Right renal pelvis (tissue), 4 donors: ENCODE measurements at places on chromosomes 7 and 10.
A peak's percentile ranks its signal among the peaks of the same experiment; 100 is the strongest.

DNA sequence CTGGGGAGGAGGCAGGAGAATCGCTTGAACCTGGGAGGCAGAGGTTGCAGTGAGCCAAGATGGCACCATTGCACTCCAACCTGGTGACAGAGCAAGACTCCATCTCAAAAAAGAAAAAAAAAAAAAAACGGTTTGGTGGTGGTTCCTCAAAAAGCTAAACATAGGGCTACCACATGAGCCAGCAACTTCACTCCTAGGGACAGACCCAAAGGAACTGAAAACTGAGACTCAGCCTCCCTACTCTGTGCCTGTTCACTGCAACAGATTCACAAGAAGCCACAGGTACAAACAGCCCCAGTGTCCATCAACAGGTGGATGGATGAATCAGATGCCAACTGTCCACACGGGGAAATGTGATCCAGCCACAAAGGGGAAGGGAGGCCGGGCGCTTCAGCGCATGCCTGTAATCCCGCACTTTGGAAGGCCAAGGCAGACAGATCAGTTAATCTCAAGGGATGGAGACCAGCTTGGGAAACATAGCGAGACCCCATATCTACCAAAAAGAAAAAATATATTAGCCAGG lies 79.1 kb upstream of the TNRC18 start:
- DNase-seq, result no peak

GRCh38 chr7:117148971-117149370 lies 173.9 kb downstream of the WNT2 start:
- no peak for DNase-seq

DNA sequence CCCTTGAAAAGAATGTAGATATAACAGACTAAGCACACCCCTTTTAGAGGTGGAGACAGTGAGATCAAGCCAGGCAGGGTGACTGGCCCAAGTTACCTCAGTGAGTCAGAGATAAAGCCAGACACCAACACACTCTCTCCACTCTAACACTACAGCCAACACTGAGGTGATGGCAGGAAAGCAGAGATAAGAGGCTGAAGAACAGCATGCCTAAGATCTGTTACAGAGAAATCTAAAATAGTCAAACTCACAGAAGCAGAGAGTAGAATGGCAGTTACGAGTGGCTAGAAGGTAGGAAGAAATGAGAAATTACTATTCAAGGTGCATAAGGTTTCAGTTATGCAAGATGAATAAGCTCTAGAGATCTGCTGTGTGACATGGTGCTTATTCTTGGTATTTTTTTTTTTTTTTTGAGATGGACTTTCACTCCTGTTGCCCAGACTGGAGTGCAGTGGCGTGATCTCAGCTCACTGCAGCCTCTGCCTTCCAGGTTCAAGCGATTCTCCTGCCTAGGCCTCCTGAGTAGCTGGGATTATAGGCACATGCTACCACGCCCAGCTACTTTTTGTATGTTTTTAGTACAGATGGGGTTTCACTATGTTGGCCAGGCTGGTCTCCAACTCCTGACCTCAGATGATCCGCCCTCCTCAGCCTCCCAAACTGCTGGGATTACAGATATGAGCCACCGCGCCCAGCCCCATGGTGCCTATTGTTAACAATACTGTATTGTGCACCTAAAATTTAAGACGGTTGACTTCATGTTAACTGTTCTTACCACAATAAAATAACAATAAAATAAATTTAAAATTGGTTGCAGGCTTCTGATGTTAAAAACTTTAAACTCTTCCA lies 28.7 kb downstream of the ICA1 start:
- no peak for DNase-seq

DNA sequence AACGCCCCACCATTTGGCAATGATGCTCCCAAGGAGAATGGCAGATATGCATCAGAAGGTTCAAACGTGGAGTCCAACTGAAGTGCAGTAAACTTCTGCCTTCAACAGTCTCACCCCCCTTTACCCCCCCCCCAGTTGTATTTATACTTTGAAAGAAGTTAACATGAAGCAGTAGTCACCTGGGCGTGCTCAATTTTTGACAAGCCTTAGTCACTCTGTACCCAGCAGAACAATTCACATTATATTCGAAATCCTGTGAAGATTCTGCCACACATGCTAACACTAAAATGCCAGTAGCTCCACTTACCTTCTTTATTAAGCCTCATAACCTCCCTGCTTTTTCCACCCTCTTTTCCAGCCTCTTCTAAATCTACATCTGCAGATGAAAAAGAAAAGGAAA lies 894 bp downstream of the ATXN7L1 start:
- no peak for DNase-seq

GRCh38 chr10:12184165-12184564 lies 11.5 kb downstream of the NUDT5 start:
- DNase-seq, result no peak

- no peak for DNase-seq
These were observed 316.2 kb downstream of the CAMK1D start for GRCh38 chr10:12665501-12665900.

DNA sequence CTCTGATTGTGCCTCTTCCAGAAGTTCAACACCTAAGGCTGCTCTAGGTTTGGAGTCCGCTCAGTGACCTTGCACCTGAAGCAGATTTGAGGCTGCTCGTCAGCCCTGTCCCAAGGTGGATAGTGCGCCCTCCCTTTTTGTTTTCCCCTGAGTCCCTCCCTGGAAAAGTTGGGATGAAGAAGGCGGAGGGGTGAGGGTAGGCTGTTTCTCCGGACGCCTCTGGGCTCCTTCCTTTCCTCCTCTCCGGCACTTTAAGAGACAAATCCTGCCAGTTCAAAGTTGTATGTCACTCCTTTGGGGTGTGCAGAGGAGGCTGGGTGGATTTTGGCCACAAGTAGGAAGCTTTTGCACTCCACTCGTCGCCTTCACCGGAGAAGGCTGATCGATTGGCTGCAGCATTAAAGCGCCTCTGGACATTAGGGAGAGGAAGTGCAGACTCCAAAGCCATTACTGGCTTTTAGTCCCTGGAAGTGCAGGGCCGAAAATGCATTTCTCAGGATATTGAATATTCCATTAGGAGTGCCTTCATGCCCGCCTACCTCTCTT lies 81.9 kb upstream of the PRKG1 start:
- no peak for DNase-seq

GRCh38 chr7:27946351-27946750 lies 206.4 kb downstream of the TAX1BP1 start:
- DNase-seq, result no peak

GRCh38 chr7:4809666-4810065 lies 34.2 kb downstream of the AP5Z1 start:
- DNase-seq, result no peak

GRCh38 chr10:62501547-62501946 lies 127.4 kb downstream of the ZNF365 start:
- no peak for DNase-seq

DNA sequence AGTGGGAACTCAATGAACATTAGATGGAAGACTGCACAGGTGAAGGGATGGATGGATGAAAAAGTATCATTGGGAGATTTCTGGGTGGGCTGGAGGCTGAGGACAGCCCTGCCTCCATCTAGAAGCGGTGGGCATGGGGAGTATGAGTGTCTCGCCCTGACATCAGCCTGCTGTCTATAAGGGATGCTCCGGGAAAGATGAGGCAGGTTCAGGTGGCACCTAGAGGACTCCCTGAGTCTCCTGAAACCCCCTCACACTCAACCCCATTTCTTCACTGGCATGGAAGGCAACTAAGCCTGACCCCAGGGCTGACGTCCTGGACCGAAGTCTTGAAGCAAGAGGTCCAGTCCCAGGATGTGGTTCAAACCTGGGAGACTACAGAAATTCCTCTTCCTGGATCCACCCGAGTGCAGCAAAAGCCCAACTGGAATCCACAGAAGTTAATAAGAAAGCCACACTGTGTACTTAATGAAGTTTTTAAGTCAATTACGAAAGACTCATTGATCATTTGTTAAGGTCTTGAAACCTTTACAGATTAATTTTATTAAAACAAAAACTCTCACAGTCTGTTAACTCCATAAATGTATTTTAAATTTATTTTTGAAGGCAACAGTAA lies 238.8 kb downstream of the EMX2 start:
- DNase-seq, result no peak

GRCh38 chr7:104552102-104552501 lies 223.7 kb downstream of the LHFPL3 start:
- peak; percentile 42 for DNase-seq

- DNase-seq, result peak; percentile 33
These were observed 68.4 kb downstream of the HACD1 start for GRCh38 chr10:17548770-17549169.

GRCh38 chr7:128937647-128938543 lies at the start of gene IRF5:
Gene IRF5 (plus strand): TSS chr7:128937927. CDS start chr7:128942082, 4,155 bp downstream.
- DNase-seq, result no peak

DNA sequence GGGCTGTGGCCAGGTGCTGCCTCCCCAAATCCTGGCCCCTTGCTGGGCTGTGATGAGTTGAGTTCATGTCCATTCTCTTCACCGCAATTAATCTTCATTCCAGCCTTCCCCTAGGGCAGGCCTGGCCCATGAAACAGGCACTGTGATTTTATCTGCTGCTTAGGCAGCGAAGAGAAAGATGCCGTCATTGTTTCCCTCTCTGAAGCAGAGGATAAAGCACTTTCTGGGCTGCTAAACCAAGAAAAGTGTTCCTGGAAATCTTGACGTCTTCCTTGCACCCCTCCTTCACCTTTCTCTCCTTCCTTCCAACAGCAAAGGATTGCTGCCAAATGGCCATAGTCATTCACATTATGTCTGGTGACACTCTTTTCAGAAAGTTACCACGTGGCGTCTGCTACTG lies 265.9 kb downstream of the ZEB1 start:
- no peak for DNase-seq

DNA sequence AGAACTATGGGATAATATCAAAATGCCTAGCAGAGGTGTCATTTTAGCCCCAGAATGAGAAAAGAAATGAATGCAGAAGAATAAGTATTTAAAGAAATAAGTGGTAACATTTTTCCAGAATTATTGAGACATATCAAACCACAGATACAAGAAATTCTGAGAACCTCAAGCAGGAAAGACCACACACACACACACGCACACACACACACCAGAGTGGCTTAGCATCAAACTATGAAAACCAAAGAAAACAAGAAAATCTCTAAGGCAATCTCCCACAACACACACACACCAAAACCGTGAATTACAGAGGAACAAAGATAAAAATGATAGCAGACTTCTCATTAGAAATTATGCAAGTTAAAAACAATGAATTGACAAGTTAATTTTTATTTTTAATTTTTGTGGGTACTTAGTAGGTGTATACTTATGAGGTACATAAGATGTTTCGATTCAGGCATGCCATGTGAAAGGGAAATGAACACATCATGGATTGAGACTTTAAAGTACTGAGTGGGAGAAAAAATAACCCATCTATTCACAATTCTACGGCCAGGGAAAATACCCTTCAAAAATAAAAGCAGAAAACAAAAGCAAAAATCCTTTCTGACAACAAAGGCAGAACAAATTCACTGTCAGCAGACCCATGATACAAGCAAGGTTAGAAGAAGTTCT lies 14.6 kb downstream of the PPIF start:
- DNase-seq, result no peak

- no peak for DNase-seq
These were observed 44.4 kb downstream of the TMEM270 start for GRCh38 chr7:73905360-73905759.

DNA sequence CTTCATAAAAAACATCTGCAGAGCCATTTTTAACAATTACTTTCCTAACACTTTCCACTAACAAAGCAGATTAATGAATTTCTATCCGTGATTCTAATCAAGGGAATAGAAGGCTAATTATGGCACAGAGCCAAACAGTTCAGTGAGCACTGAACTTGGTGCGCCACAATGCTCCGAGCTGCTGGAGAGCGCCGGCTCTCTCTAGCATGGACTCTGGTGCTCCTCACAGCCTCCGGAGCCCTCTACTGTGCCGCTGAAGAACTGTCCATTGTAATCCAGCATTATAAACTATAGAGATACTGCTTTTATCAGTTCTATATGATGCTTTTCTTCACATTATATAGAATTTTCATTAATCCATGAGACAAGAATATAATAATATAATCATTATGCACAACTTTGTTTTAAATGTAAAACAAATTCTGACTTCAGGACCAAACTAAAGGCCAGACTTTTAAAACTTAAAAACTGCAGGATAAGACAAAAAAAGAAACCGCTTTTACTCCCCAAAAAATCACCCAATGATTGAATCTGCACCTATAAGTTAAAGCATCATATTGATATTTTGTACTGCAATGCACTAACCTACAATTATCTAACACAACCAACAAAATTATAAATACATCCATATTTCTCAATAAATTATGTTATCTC lies 123.6 kb downstream of the RNF32 start:
- DNase-seq, result peak; percentile 53
